ENCODE measurements at places on chromosomes 2 and 18. TPM values are rescaled to one million over a fixed set of nuclear protein-coding genes. Genes with fewer than 3 reads are reported as not detected.

DNA sequence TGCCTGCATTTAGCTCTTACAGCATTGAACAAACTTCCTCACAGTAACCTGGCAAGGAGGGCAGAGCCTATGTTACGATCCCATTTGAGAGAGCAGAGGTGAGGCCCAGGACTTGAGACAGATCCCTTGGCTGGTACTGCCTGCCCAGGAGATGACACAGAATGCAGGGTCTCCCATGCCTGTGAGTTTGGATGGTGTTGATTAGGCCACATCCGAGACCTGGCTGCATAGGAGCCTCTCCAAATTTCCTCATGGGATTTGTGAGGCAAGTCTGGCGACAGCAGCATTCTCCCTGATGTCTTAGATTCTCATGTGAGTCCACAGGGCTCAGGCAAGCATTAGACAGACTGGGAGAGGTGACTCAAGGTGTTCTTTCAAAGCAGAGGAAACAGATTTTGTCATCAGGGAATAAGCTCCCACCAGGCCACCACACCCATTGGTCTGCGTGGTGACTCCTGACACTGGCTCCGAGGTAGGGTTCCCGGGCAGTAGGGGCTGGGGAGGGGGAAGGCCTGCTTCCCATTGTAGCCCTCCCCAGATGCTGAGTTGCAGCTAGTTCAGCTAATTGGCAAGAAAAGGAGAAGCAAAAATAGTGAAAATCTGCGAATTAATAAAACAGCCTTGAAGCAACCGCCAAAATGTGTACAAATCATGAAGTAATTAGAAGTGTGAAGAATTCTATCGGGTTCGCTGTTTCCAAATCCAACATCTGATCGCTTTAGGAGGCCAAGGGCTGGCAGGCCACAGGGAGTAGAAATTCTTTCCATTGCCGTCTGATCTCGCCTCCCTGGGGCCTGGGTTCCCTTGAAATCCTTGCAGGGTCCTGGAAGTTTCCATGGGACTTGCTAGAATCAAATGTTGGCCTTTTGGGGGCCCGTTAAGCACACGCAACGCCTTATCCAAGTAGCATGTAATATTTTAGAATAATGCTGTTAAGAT lies 68.0 kb downstream of the MAPK4 start:
- no peak for DNase-seq
- H3K27me3 ChIP-seq: peaks cover 8% of the 10 kb centered on the region
- no peak overlapping the region for H3K4me3 ChIP-seq
- no peaks in the 10 kb centered on the region for H3K36me3 ChIP-seq
- no peak overlapping the region for H3K27ac ChIP-seq

DNA sequence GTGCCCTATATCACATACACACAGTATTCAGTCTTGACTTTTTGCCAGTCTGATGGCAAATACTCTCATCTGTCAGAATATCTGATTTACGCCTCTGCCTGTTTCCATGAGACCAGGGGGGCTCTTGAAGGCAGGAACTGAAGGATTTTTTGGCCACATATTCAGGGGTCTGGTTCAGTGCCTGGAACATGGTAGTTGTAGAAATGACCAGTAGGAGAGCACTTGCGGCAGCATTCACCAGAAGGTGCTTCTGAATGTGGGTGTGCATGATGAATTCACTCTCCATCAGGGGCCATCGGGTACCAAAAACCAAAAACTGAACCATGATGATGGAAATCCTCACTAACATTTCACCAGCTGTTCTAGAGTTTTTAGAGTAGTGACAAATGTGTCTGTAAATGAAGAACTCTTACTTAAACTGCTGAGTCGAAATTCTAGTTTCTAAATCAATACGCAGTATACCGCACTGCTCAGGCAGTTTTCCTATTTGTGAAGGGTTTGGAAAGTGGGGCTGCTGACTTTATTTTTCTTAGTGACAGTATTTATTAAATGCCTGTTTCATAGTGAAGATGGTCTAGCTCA lies 54.6 kb downstream of the MERTK start:
- no peaks in the 10 kb centered on the region for H3K4me1 ChIP-seq
- DNase-seq: no peak
- peaks cover 3% of the 10 kb centered on the region for H3K27me3 ChIP-seq
- no peaks in the 10 kb centered on the region for H3K36me3 ChIP-seq
- H3K4me3 ChIP-seq: no peak overlapping the region

GRCh38 chr2:191385416-191386160 lies 140.4 kb downstream of the MYO1B start:
- H3K27ac ChIP-seq: no peak overlapping the region
- no peaks in the 10 kb centered on the region for H3K27me3 ChIP-seq
- H3K4me3 ChIP-seq: no peak overlapping the region
- H3K36me3 ChIP-seq: peaks cover 18% of the 10 kb centered on the region
- no peak for DNase-seq

DNA sequence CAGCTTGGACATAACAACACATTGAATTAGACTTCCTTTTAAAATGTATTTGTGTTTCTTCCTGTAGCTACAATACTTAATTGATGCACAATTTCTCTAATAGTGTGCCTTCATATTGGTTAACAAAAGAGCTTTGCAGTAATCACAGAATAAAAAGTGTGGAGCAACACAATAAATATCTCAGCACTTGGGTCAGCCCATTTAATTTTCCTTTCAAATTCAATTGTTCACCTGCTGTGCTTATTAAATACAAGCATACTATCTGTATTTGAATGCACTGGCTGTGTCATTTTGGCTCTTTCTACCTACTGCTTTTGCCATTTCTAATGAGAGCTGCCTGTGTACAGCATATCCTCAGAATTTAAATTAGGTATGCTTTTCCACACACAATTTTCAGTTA lies 1641.3 kb upstream of the SLC39A10 start:
- no peak overlapping the region for H3K4me3 ChIP-seq
- no peaks in the 10 kb centered on the region for H3K4me1 ChIP-seq
- no peaks in the 10 kb centered on the region for H3K36me3 ChIP-seq
- no peak overlapping the region for H3K27ac ChIP-seq

- peaks cover 30% of the 10 kb centered on the region for H3K36me3 ChIP-seq
- peak; percentile 79 for DNase-seq
- peak within 1 kb of the TSS; percentile 99 for H3K4me3 ChIP-seq
These were observed at the start of gene MBP for GRCh38 chr18:77132369-77133050. TSS of gene MBP (minus strand) at chr18:77132783. CDS start at chr18:77105261, 27,522 bp downstream.

DNA sequence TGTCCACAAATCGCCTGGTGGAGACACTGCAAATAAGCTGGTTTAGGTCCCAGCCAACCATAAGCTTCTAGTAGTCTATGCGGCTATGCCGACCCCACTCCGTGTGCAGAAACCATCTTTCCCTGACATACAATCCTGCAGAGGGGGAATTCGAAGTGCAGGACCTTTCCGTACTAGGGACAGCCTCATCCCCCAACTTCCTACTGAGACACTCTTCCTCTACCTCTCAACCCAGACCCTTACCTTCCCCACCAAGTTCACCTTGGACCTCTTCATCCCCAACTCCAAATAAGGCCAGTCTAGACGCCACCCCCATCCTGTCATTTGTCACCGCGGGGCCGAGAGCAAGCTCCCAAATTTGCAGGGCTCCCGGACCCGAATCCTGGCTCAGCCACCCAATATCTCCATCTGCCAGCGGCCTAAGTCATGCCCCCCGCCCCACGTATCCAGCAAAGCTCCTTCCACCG lies 496 bp downstream of the SUCLG1 start:
- H3K4me3 ChIP-seq: peak overlapping the region; percentile 99
- H3K36me3 ChIP-seq: peaks cover 12% of the 10 kb centered on the region
- peaks cover 41% of the 10 kb centered on the region for H3K4me1 ChIP-seq

The POTEI gene
- total RNA-seq: not detected

The PSMA8 gene
- total RNA-seq: 1.8 TPM
